ENCODE measurements at places on chromosomes 3 and 15.
A peak's percentile ranks its signal among the peaks of the same experiment; 100 is the strongest.

DNA sequence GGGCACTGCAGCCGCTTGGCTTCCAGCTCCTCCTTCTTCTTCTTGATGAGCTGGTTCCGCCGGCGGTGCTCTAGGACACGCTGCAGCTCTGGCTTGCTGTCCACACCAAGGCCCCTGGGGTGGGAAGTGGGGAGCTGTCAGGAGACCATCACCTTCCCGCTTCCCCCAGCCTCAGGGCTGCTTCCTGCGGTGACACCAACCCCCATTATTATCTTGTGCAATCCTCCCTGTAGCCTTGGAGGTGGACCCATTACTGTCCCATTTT lies 10.0 kb downstream of the FAM107A start:
- no peak for DNase-seq

GRCh38 chr15:91704343-91704742 lies 149.2 kb upstream of the SLCO3A1 start:
- no peak for DNase-seq

GRCh38 chr15:59723687-59724346 lies 34.7 kb upstream of the BNIP2 start:
- no peak for DNase-seq

GRCh38 chr3:193865339-193865738 lies 270.6 kb upstream of the HES1 start:
- no peak for DNase-seq

GRCh38 chr3:61820306-61820992 lies 259.1 kb downstream of the PTPRG start:
- no peak for DNase-seq

GRCh38 chr15:57436166-57436565 lies 59.9 kb downstream of the CGNL1 start:
- DNase-seq, result no peak

GRCh38 chr3:111338059-111338698 lies 203.8 kb upstream of the CD96 start:
- no peak for DNase-seq

- DNase-seq, result no peak
Measured at GRCh38 chr3:933326-933725, 159.5 kb upstream of the CNTN6 start.

GRCh38 chr15:67735896-67736295 lies 89.4 kb upstream of the SKOR1 start:
- no peak for DNase-seq

GRCh38 chr3:181941250-181941649 lies 229.5 kb downstream of the SOX2 start:
- no peak for DNase-seq

GRCh38 chr3:69326855-69327300 lies 59.0 kb downstream of the FRMD4B start:
- no peak for DNase-seq

GRCh38 chr3:64426551-64426950 lies 201.3 kb upstream of the PRICKLE2 start:
- DNase-seq, result no peak

DNA sequence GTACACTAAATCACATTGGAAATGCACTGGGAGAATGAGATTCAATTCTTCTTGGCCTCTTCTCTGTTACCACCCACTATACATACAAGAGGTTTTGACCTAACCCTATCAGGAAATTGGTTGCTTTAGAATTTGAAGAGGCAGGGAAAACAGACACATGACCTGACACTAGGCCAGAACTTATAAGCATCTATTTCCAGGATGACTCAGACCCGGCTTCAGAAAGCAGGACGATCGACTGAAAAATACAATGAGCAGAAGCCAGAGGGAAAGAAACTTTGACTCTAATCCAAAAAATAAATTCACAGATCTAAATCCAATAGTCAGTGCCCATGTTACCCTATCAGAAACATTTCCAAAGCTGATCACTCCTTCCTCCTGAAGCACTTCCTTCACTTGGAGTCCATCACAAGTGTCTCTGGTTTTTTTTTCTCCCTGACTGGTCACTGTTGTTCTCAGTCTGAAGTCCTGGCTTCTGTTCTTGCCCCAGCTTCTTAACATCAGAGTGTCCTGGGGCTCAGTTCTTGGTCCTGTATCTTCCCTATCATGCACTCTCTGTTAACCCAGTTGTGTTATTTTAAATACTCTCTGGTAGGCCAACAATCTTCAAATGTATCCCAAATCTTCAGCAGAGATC lies 133.6 kb downstream of the P2RY1 start:
- no peak for DNase-seq

DNA sequence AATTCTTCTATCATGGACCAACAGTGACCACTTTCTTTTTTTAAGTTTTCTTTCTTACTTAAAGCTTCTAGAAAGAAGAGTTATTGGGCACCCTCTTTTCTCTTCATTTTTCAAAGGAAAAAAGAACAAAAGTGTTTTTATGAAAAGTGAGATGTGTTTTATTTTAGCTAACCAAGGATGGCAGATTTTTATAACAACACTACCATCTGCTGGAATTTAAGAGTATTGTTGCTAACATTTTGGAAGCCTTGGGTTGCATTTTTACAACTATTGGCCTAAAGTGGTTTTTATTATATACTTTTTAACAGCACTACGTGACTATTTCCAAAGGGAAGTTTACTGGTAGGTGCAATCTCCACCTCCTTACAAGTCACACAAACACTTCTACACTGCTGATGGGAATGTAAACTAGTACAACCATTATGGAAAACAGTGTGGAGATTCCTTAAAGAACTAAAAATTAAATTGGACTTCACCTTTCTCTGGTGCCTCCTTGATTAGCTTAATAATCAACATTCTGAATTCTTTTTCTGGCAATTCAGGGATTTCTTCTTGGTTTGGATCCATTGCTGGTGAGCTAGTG lies 237.7 kb upstream of the AGTR1 start:
- no peak for DNase-seq

- no peak for DNase-seq
Measured at GRCh38 chr15:89799918-89800498, 14.6 kb downstream of the ANPEP start.

- DNase-seq, result no peak
Measured at GRCh38 chr3:13670292-13670691, 121.4 kb downstream of the FBLN2 start.

DNA sequence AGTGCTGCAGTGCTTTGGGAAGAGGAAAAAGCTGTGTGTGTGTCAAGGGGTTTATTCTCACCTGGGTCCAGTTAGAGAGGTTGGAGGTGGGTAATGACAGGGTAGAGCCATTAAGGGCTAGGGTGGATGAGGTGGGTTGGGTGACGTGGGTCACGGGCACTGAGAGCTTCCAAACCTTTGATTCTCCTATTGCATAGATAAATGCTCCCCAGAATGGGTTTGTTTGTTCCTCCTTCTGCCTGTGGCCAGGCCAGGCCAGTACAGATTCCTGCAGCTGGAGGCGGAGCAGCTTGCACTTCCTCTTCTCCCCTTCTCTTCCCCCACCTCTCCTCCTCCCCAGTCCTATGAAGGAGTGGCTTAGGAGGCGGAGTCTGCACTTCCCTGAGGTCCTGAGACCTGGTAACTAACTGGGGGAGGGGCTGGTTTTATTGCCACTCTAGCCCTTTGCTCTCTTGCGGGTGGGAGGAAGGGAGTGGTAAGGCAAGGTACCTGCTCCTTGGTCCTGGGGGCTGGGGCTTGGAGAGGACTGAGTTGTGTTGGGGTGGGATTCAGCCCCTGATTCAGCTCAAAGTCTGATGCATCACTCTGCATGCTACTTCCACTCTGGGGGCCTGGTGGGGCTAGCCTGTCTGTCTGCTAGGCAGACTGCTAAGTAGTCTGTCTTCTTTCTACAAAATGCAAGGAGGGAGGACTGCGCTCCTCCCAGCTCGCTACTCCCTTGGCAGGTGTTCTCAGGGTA lies 3.5 kb downstream of the SPINT1 start:
- DNase-seq, result no peak

- no peak for DNase-seq
Measured at GRCh38 chr3:35617370-35617769, 22.0 kb upstream of the ARPP21 start.

DNA sequence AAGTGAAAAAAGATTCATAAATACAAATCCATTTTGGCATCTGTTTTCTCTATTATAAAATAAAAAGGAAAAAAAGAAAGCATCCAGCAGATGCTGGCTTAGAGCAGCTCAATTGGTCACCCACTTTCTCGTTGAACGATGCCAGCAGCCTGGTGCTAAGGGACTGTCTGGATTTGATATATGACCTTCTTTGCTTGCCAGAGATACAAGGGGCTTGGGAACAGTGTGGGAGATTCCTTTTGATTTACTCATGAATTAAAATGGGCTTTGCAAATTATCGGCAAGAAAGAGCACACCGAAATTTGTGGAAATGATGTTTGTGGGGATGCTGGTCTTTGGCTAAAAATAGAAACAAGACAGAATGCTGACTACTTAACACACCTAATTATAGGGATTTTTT lies 210.3 kb upstream of the STT3B start:
- no peak for DNase-seq

DNA sequence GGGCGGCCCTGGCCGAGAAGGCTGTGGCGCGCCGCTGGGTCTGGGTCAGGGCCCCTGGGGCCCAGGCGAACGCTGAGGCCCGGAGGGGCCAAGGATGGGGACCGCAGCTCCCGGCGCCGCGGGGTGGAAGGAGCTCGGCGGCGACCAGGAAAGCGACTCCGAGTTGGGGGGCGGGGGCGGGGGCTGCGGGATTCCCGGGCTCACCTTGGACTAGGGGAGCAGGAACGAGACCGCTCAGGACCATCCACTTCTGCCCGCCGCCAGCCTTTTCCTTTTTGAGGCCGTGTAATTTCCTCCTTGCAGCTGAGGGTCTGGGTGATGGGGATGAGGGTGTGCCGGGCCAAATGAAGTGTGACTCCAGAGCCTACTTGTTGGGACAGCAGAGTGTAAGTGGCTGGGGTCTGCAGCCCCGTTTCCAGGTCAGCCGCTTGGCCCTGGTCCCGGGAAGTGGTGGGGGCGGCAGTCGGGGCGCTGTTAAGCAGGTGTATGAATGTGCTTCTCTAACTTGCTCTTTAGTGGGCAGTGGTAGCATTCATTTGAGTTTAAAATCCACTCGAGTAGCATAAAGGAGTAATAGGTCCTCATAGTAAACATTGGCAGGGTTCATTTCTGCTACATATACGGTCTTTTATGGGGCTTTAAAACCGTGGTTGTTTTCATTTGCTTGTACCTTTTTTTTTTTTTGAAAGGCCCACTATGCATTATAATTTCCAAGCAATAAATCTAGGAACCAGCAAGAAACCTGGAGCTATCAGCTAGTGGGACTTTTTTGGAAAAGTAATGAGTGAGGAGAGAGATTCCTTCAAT lies 717 bp downstream of the PXK start:
- peak; percentile 22 for DNase-seq

DNA sequence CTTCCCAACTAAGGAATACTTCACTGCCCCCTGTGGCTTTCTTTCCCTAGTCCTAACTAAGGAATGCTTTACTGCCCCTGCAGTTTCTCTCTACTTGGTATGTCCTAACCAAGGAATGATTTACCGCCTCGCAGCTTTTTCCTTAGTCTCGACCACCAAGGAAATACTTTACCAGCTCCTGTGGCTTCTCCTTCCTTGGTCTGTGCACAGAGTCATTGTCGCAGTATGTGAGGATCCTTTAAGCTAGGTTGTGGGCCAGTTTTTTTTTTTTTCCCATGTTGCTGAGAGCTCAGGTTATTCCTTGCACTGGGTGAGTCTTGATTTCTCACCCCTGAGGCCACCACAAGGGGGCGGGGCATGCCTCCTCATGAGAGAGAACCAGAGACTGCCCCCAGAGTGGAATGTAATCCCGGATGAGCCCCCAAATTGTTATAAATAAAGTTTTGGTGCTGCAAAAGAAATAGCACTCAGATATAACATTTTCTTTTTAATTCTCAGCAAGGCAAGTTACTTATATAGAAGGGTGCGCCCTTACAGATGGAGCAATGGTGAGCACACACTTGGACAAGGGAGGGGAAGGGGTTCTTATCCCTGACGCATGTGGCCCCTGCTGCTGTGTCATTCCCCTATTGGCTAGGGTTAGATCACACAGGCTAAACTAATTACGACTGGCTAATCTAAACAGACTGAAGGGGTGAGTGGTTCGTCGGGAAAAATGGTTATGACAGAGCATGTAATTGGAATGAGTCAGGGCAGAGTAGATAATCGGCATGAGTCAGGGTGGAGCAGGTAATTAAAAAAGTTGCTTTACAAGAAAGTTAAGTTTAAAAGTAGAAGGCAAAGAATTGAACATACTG lies 27.0 kb downstream of the NDUFB4 start:
- no peak for DNase-seq

DNA sequence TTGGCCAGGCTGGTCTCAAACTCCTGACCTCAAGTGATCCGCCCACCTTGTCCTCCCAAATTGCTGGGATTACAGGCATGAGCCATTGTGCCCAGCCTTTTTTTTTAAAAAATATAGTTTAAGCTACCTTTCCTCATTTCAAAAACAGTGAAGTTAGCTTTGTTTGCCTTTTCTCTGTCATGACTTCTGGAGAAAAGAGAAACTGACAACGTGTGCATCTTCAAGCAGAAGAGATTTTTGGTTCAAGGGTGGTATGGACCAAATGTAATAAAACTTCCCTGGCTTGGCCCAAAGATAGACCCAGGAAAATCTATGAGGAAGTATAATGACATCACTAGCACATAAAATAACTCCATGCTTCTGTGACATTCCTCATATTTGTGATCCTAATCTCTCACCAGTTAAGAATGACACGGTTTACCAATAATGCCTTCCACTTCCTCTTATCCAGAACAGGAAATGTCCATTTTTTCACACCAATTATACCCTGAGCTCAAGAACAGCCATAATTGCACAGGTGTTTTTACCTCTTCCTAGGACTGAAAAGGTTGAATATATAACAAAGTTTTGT lies 781.2 kb upstream of the NR2F2 start:
- DNase-seq, result no peak

- no peak for DNase-seq
Measured at GRCh38 chr3:155946178-155946577, 75.7 kb downstream of the GMPS start.

DNA sequence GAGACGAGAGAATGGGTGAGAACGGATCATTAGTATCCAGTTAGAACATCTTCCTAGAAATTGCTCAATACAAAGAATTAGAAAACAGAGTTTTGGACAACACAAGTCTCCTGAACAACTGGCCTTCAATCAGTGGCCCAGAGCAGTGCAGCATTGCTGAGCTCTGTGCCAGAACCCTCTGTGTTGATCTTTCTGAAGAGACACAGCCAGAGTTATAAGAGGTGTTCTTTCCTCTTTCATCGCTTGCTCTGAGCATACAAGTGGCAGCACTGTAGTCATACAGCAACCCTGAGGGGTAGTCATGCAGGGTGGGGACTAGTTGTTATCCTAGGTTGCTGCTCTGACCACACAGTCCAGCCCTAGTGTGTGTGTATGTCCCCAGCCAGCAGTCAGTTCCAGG lies 4.0 kb downstream of the KNSTRN start:
- DNase-seq, result no peak

All from nucleus accumbens (tissue), 56 donors.